Suppressor macrophage treated with lipopolysaccharide for 1 hour (primary cell): ENCODE measurements at places on chromosomes 3 and 15.
A peak's percentile ranks its signal among the peaks of the same experiment; 100 is the strongest.

DNA sequence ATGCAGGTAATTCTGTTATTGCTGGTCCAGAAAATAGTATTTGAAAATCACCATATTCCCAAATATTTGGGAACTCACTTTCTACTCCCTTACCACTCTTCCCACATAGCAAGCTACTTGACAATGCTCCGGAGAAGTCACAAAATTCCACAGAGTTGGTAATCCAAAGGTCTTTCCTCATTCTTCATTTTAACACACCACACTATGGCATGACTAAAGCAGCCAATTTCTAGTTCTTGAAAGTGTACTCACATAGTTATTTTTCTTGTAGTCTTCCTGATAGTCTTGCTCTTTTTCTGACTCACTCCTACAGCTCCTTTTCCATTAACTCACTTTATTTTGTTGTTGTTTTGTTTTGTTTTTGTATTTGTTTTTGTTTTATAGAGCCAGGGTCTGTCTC lies 67.2 kb downstream of the MYO9A start:
- DNase-seq = no peak

DNA sequence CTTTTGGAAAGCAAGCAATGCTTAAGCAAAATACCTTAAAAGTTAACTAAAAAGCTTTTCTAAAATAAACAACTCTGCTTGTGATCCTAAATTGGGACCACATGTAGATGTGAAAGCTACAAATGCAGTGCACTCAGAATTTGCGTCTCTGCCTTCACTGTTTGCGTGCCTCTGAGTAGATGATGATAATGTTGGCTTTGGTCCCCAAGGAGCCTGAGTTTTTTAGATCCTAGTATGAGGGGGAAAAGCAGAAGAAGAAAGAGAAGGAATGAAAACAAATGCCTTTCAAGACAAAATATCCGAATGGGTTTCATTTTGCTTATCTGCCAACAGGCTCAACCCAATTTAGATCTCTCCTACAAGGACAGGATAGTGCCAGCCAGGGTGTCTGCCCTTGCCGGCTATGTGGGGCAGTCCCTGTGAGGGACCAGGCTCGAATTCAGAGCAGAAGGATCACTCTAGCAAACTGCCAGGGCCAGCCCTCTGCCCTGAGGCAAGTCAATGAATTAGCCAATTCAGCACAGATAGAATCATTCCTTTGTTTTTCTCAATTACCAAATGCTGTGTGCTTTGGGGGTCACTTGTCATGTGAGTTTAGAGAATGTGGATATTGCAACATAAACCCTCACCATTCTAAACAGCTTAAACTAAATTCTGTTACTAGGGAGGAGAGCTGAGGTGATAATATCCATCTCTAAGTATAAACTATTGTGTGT lies 28.5 kb downstream of the SCG5 start:
- DNase-seq = no peak

- no peak for DNase-seq
These were observed 13.6 kb upstream of the HRH1 start for GRCh38 chr3:11140713-11141104.

DNA sequence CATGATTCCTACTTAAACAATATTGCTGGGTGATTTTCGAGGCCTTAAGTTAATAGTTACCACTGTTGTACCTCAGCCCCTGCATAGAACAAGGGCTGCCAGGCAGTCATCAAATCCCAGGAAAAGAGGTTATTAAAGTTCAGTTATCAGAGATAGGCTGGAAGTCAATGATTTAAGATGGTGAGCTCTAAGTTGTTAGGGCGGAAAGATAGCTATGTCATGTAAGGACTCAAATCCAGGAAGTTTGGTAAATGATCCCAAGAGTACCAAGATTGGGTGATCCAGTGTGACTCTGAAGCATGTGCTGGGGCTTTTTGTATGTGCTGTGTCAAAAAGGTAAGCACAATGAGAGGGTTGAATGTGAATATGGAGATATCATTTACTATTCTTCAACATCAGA lies 287.9 kb downstream of the NLGN1 start:
- DNase-seq = no peak

DNA sequence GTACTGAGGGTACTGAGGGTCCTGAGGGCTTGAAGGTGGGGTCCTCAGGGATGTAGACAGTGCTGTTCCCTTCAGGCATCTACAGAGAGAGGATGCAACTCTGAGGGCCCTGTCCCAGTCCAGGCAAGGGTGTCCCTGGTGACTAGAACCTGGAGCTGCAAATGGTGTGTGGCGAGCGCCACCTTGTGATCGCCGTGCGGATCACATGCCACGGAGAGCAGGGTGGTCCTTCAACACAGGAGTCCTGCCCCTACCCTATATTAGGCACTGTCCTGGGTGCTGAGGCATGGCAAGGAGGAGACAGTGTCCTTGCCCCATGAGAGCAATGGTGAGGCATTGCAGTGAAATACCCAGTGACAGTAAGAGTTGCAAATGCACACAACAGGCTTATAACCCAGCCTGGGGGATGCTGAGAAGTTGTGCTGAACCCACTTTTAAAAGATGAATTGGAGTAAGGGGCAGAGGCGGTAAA lies 23.6 kb downstream of the RHCG start:
- peak; percentile 68 for DNase-seq

DNA sequence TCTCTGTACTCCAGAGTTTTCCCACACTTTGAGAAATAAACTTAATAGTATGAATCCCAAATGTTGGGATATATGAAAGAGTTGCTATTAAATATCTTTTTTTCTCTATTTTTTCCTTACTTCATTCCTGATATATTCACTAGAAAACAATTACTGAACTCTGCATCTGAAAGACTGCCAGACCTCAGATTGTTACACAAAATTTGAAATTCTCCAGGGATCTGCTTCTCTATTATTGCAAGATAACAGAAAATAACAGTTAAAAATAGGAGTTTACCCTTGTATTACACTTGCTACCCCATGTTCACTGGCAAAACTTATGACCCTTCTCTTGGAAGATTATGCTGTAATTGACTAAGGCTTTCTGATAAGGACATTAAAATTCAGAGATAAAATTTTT lies 11.7 kb upstream of the P3H2 start:
- DNase-seq = no peak

- no peak for DNase-seq
These were observed 53.4 kb downstream of the CHDH start for GRCh38 chr3:53792866-53793265.

GRCh38 chr15:77546870-77547269 lies 85.8 kb downstream of the LINGO1 start:
- no peak for DNase-seq

DNA sequence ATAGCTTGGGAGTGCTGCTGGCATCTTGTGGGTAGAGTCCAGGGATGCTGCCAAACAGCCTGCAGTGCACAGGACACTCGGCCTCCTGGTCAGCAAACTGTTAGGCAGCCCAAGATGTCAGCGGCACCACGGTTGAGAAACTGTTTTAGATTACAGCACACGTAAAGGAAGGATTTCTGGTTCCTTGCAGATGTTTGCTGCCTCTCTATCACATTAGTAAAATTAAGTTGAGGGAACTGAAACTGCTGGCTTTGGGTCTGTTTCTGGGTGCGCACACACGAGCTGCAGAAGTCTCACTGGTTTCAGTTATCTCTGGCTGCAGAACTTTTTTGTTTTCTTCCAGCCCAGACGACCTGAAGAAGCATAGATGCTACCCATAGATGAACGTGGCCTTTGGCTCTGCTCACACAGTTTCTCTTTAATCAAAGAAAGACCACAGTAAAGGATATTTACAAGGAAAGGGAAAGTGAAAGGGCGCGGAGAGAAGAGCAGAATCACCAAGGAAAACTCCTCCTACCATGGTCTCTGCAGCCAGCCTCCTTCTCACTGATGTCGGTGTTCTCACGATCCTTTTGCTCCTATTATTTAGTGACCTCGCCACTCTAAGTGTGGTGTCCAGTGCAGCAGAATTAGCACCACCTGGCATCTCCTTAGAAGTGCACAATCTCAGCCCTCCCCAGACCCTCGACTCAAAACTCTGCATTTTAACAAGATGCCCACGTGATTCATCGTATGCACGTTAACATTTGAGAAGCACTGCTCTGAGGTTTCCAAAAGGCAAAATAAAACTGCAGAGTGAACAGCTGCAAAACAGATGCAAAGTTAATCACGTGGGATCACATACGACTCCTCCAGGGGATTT lies 50.6 kb upstream of the AKAP13 start:
- DNase-seq = peak; percentile 66

- DNase-seq = no peak
These were observed 285.6 kb downstream of the GRM7 start for GRCh38 chr3:7146529-7146928.
